ENCODE measurements at places on chromosomes 3 and 15. TPM values are rescaled to one million over a fixed set of nuclear protein-coding genes. Genes with fewer than 3 reads are reported as not detected.

GRCh38 chr3:198032039-198032936 is 72.3 kb downstream of the LMLN start:
- no peaks in the 10 kb centered on the region for H3K36me3 ChIP-seq
- no peaks in the 10 kb centered on the region for H3K27me3 ChIP-seq
- DNase-seq = no peak
- no peaks in the 10 kb centered on the region for H3K4me1 ChIP-seq

DNA sequence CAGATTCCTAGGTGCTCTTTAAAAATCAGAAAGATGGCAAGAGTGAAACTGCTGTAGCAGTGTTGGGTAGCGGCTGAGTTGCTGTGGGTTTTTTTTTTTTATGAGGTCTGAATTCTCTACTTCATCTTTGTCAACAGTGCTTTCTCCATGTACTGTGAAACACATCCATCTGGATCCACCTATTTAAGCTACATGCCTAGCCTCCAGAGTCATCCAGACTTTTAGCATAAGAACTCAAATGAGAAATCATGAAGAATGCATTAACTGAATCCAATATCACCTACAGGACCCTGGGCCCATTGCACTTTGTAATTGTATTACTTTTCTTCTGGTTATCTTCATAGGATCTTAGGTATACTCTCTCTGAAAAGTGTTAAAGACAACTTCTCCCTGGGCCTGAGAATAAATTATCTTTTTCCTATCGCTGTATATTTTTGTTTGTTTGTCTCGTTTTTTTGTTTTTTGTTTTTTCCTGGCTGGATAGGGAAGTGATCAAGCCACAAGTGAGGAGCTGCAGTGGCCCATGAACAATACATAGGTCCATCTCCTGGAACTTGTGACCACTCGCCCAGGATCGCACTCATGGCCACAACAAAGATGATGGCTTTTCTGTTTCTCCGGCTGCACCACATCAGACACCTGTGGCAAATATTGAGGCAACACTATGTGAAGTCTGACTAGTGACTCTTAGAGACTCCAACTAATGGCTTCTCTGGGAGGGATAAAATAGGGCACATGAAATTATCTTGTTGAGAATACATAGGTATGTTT is 609.9 kb upstream of the AGTR1 start:
- H3K4me1 ChIP-seq = no peaks in the 10 kb centered on the region
- no peaks in the 10 kb centered on the region for H3K27me3 ChIP-seq
- H3K4me3 ChIP-seq = no peak overlapping the region
- no peak overlapping the region for H3K27ac ChIP-seq
- no peak for DNase-seq

Gene VIPR1
- 0.41 TPM for total RNA-seq

Gene DCP1A
- total RNA-seq = 14.4 TPM

Gene SLC28A2
- total RNA-seq = 0.23 TPM

Gene CPEB1
- 19.5 TPM for total RNA-seq

Gene GATM
- 7.6 TPM for total RNA-seq

Gene RPL4
- total RNA-seq = 2,268 TPM

Data from Panc1 (cell line).